ENCODE measurements at places on chromosomes 1 and 21.

DNA sequence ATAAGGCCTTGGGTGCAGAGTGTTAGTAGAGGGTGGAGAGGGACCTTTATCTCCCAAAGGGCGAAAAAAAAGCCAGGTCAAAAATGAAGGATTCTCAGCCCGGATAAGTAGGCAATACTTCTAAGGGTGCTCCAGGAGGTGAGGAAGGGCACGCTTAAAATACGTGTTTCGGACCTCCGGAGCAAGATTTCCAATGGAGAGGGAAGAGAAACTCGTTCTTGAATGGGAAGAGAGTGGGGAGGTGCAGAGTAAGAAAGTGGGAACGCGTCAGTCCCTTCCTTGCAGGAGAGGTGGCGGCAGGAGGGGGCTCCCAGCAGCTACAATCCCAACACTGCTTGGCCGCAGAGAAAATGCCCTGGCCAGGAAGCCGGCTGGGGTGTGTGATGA is 581 bp downstream of the EFCAB14 start:
- DNase-seq = no peak

DNA sequence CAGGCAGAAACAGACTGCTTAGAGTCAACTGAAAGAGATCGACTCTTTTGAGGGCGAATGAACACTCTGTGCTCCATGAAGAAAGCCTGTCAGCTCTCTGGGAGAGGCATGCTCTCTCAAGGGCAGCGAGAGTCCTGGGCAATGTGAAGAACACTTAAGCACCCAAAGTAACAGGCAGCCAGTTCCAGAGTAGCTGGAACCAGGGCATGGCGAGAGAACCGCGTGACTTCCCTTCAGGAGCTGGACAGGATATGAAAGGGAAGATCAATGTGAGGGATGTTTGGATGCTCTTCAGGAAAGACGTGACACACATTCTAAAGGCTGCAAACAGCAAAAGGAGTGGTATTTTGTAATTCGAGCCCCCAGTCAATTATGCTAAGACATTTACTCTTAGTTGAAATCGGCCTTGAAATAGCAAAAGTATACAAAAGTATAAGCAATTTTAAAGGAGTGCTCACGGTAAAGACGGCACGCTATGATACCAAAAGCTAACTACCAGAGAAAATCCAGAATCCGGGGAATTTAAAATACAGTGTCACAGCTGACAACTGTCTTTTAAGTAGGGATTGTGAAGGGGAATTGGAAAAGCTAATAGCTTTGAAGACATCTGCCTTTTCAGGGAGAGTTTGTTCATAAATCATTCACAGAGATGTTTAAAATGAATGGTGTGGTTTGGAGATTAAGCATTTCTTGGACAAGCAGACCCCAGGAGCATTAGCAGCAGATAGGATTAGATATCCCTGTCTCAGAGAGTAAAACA is 20.8 kb downstream of the ADAMTS5 start:
- DNase-seq = no peak

DNA sequence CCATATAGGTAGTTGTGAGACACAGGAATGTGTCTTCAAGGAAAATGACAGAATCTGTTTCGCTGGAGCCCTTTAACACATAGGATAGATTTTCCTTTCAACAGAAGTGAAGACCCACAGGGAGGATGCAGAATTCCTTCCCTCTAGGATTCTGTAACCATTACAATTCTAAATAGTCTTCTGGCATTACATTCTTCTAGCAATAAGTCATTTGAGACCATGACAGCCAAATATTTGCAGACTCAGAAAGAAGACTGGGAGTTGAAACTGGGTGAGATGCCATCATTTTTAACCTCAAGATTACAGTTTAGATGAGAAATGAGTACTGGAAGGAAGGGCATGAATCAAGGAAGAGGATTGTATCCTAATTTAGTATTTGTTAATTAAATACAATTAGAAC is 61.6 kb downstream of the ZBTB18 start:
- DNase-seq = no peak

DNA sequence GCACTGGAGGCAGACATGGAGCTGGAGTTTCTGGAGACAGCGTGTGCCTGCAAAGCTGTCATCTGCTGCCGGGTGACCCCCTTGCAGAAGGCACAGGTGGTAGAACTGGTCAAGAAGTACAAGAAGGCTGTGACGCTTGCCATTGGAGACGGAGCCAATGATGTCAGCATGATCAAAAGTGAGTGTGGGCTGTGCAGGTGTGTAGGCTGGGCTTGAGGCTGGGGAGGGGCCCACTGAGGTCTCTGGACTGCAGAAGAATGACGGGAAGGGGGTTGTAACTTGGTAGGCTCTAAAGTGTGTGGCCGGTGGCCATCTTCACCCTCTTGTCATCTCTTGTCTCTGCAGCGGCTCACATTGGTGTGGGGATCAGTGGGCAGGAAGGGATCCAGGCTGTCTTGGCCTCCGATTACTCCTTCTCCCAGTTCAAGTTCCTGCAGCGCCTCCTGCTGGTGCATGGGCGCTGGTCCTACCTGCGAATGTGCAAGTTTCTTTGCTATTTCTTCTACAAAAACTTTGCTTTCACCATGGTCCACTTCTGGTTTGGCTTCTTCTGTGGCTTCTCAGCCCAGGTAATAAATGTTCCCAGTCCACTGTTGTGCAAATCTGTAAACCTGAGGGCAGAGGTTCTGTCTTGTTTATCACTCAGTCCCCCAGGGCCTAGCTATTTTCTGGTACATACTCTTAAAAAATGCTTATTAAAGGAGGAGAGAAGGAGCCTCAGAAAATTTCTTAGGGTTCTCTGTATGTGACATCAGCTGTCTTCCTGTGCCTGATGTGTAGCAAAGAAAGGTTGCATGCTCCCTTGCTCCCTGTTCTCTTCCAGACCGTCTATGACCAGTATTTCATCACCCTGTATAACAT is 19.9 kb downstream of the ATP8B2 start:
- peak; percentile 84 for DNase-seq

- peak; percentile 36 for DNase-seq
These were observed 923 bp upstream of the IFNGR2 start for GRCh38 chr21:33402001-33402979.

- no peak for DNase-seq
These were observed 125.5 kb downstream of the CLEC20A start for GRCh38 chr1:178371235-178371634.

DNA sequence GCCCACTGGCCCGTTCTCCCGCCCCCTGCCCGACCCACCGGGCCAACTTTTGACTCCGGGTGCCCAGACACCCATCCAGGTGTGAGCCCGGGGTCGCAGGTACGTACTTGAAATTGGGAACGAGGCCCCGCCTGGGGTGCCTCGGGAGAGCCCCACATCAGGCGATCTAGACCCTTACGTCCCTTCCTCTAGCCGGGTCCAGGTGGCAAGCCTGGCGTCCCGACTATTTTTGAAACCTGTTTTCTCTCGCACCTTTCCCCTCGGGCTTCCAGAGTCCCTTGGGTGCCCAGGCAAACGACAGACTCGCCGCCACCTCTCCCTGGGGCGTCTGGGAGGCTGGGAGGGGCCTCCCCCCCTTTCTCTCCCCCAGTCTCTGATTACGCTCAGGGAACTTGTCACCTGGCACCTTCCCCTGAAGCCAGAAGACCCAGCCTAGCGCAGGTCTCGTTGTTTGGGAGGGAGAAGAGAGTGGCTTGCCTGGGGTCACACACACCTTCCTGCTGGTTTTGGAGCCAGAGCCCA is 898 bp downstream of the LDLRAP1 start:
- DNase-seq = no peak

DNA sequence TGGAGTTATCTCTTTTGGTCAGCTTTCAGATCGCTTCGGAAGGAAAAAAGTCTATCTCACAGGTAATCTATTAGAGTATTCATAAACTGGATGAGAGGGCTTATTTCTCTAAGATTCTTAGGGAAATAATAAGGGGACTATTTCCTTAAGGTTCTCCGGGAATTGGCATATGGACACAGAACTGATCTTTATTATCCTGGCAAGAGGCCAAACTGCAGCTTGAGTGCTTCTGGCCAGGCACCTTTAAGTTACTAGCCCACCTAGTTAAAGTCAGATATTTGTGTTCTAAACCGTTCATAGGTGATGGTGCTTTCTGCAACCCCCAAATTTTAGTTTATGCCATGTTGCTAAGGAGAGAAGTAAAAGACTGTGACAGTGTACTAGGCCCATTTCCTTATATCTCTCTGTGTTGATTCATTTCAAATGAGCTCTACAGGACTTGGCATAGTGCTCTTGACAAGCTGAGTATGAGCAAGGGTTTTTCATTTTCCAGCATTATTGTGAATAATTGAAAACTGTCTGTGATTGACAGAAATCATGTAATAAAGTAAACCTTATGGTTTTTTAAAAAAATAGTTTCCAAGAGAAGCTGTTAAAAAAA is 43.4 kb downstream of the SLC22A15 start:
- DNase-seq = no peak
